ENCODE measurements at places on chromosomes 2 and 18. TPM values are rescaled to one million over a fixed set of nuclear protein-coding genes. Genes with fewer than 3 reads are reported as not detected.

The SPOPL gene
- 8.4 TPM for total RNA-seq

The DNER gene
- 4.8 TPM for total RNA-seq

The TSN gene
- 38.3 TPM for total RNA-seq

The CREG2 gene
- total RNA-seq, result 0.91 TPM

The RAB12 gene
- 36.6 TPM for total RNA-seq

The RIOK3 gene
- total RNA-seq, result 41.9 TPM

The GPR45 gene
- not detected for total RNA-seq

The SERPINB5 gene
- 1.8 TPM for total RNA-seq

The PLA2R1 gene
- 2.0 TPM for total RNA-seq

The LYPD6B gene
- total RNA-seq, result 0.13 TPM
